ENCODE measurements at places on chromosomes 16 and 17.
A peak's percentile ranks its signal among the peaks of the same experiment; 100 is the strongest.

DNA sequence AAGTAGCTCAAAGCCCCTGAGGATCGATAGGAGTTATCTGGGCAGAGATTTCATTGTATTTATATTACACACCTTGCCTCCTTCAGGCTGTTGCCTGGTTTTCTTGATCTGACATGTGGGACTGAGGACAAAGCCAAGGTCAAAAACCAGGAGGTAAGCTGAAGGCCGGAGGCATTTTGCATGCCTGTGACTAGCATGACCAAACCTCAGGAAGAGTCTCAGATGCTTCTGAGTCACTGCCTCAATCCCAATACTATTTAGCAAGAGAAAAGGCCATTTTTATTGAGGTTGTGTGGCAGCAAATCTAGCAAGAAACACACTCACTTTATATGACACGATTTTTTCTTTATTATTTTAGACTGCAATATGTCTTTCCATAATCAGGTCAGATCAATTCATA, 968.1 kb downstream of the CDH11 start:
- DNase-seq = no peak

DNA sequence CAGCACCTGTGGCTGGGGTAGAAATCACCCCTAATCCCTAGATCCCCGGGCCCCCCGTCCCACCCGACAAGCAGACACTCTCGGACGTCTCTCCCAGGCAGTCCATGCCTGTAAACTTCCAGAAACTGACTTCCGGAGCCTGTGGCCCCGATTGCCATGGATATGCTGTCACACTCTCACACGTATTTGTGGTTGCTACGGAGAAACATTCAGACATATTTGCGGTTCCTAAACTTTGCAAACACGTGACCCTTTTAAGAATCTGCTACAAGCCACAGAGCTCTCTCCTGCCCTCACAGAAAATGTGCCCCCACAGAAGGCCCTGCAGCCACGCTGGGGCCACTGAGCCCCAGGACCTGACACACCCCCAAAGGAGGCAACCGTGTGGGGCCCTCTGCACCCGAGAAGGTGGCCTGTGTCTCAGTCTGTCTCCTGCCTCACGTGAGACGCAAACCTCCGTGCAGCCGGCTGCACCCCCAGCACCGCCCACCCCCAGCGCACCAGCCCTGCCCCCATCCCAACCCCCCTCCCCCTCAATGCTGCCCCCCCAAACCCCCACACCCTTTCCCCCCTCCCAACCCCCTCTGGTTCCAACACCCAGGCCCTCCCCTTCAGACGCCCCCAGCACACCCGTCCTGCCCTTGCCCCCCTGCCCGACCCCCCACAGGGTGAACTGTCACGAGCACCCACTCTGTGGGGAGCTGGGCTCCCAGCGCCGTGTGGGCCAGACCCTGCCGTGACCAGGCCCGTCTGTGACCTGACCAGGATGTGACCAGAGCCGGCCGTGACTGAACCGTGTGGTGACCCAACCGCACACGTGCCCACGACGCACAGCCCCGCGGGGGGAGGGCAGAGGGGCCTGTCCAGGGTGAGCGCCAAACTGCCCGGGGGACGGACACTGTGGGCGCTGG, 66.3 kb upstream of the METRNL start:
- no peak for DNase-seq

DNA sequence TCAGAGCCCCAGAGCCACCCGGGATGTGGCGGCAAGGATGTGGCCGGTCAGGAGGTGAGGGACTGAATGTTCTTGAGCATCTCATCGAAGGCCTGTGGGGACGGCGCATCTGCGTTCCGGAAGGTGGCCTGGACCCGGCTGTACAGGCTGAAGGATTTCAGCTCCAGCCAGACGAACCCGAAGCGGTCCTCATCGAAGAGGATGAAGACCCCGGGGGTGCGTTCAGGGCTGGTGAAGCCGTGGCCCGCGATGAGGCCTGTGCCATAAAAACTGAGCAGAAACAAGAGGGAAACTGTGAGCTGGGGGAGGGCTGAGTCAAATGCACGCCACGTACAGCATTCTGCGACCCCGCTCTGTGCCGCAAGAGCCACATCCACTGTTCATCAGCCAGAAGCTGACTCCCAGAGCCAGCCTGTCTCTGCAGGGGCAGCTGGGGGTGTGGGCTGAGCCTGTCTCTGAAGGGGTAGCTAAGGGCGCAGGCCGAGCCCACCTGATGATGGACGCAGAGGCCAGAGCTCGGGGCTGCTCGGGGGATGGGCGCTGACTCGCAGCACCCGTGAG, 14.1 kb upstream of the C16orf95 start:
- DNase-seq = no peak

- peak; percentile 85 for DNase-seq
Observed at GRCh38 chr17:45218895-45219661, 2.6 kb upstream of the FMNL1 start.

DNA sequence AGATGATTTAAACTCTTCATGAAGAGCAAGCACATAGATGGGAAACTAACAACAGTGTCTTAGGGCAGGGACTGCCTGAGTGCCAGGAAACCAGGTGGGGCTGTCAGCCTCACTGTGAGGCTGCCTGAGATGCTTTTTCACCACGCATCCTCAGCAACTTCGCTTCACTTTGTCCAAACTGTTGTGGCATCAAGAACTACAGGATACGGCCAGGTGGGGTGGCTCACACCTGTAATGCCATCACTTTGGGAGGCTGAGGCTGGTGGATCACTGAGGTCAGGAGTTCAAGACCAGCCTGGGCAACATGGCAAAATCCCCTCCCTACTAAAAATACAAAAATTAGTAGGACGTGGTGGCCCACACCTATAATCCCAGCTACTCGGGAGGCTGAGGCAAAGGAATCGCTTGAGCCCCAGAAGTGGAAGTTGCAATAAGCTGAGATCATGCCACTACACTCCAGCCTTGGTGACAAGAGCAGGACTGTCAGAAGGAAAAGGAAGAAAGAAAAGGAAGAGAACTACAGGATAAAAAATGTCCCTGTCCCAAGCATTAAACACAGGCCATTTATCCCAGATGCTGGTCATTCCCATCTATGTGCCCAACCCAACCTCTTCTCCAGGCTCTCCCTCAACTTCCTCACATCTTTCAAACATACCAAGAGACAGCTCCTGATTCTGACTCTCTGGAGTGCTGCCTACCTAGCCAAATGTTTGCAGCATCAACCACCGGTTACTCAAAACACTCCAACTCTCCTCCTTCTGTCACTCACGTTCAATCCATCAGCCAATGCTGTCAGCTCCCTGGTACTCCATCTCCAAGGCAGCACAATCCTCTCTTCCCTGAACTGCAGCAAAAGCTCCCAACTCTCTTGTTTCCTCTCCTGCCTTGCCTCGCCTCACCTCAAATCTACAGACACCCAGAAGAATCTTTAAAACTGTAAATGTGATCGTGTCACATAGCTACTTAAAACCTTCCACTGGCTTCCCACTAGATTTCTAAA, 1.6 kb downstream of the EIF4A3 start:
- no peak for DNase-seq

GRCh38 chr16:67697422-67698185, 21.5 kb downstream of the GFOD2 start:
- DNase-seq = no peak

DNA sequence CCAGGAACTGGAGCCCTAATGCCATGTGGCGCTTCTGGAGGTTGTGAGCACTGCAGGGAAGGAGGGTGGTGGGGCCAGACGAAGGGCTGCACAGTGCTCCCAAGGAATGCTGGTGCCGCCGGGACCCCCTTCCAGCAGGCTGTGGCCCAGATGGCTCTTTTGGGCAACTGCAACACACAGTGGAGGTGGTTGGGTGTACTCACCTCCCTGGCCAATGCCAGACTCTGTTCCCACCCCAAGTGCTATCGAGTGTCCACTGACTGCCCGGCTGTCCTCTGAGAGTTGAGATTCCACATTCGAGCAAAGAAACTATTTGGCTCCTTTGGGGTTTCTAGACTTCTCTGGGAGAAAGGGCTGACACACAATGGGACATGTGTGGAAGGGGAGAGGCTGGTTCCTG, 167.9 kb downstream of the RGS9 start:
- DNase-seq = no peak

- no peak for DNase-seq
Observed at GRCh38 chr16:14483819-14484385, 146.2 kb downstream of the PARN start.

DNA sequence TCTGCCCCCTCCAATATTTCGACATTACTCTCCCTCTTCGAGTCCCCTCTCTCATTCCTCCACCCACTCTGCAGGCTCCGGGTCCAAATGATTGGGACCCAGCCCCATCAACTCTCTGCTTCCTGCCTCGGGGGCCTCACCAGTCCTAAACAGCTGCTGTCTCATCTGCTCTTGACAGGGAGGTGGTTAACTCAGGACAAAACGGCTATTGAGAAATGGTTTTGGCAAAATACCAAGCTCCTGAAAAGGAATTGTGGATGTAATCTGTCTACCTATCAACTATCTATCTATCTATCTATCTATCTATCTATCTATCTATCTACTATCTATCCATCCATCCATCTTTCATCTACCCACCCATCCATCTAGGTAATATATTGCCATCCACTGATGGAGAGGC, 2.2 kb downstream of the CD300H start:
- no peak for DNase-seq

DNA sequence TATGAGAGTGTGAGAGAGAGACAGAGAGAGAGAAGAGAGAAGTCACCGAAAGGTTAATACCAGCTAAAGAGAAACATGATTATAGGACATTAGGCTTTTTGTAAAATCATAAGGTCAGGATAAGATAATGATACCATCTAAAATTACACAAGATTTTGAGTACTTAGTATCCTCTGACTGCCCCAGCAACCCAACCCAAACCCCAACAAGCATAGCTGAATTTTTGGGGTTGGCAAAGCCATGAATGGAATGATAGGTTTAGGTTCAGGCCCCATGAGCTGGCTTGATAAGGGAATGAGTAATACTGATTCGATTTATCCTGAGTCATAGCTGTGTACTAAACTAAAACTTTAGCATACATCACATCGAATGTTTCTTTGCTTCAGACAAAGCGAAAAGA, 259.5 kb downstream of the IRX3 start:
- DNase-seq = no peak

- DNase-seq = no peak
Observed at GRCh38 chr17:64016974-64017373, 3.5 kb downstream of the ICAM2 start.

- DNase-seq = no peak
Observed at GRCh38 chr16:10728003-10728887, 15.4 kb upstream of the NUBP1 start.

DNA sequence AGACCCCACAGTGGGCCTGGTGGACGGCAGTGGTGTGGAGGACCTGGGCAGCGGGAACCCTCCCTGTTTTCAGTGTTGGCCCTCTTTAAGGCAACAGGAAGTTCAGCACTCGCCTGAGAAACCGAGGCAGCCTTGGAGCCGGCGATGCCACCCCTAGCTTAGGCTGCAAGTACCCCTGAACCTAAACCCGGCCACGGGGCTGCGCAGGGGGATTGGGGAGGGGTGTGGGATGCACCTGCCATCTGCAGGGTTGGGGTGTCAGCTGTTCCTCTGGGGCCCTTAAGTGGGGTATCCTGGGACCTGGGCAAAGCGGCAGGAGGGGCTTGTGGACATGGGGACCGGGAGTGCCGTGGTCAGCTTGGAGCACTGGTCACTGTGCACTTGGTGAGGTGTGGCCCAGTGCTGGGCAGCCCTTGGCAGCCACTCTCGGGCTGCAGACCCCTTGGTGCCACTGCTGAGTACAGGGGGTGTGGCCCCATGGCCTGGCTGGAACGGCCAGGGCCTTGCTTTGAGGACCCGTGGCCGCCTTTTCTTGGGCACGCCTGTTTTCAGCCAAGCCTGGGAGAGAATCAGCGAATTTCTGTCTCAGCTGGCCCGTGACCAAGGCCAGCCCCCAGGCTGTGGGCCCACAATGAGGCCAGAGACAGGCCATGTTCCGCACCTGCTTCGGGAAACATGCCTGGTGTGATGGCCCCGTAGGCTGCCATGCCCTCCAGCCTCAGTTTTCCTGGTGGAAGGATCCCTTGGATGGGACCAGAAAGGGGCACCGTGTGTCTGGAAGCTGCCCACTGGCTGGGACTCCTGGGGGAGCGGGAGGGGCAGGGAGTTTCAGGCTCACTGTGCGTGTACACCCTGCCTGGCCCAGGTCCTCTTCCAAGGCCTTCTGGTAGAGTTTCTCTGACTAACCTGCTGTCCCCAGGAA, 4.1 kb upstream of the SLC25A10 start:
- no peak for DNase-seq

DNA sequence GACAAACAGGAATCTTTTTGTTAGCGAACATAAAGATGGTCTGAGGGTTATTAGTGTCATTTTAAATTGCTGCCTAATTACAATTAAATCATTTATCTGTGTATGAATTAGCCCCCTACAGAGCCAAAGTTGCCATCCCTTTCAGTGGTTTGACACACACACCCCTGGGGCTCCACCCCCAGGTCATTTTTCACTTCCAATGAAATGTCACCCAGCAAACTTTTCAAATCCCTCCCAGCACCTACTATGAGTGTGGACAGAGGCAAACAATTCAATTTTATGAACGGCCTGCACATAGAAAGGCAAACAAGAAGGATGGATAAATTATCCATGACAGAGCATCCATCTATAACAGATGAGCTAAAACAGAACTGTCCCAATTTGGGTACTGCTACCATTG, 2.4 kb downstream of the MYH10 start:
- DNase-seq = no peak
